Endothelial cell of umbilical vein (primary cell): ENCODE measurements at places on chromosomes 13 and 19.

DNA sequence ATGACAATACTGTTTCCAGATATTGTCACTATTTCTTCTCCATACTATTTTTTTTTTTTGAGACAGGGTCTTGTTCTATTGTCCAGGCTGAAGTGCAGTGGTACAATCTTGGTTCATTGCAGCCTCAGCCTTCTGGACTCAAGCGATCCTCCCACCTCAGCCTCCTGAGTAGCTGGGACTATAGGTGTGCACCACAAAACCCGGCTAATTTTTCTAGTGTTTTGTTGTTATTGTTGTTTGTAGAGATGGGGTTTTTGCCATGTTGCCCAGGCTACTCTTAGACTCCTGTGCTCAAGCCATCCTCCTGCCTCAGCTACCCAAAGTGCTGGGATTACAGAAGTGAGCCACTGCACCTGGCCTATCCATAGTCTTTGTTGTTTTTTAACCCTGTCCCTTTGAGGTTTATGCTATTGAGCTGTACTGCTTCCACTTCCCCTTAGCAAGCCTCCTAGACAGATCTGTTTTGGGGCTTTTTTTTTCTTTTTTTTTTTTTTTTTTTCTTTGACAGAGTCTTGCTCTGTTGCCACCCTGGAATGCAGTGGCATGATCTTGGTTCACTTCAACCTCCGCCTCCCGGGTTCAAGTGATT is 27.6 kb upstream of the MAP3K10 start:
- DNase-seq, result no peak

- no peak for DNase-seq
These were observed 7.9 kb downstream of the CEACAM3 start for GRCh38 chr19:41804336-41804735.

- DNase-seq, result peak; percentile 57
These were observed 12.9 kb downstream of the NHLRC3 start for GRCh38 chr13:39051157-39051556.

DNA sequence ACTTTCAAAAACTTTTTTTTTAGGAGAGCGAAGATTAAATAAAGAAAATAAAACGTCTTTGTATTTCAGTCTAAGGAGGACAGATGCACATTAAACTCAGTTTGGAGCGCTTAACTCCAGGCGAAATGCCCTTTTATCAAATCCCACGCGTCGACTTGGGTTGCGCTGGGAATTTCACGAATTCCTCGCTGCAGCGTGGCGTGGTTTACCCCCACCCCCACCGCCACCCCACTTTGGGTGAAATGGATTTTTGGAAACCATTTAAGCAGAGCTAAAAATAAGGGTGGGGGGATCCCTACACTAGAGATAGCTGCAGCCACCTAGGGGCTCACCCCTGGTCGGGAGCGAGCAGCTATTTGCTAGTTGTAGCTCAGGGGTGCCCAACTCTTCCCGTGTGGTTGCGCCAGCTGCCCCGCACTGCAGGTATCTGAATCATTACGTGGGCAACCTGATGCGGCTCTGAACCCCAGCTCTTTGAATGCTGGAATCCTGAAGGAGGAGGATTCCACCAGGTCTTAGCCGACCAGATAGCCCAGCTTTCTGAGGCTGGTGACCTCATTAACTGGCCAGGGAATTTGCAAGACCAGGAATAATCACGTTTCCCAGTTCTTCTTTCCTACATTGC is 6.5 kb upstream of the TSHZ3 start:
- DNase-seq, result no peak
